ENCODE measurements at places on chromosomes 16 and 17.

- no peak for DNase-seq
Observed at GRCh38 chr17:46125831-46126230, 67.4 kb downstream of the KANSL1 start.

GRCh38 chr16:53041320-53042051 is 11.2 kb downstream of the CHD9NB start:
- no peak for DNase-seq

DNA sequence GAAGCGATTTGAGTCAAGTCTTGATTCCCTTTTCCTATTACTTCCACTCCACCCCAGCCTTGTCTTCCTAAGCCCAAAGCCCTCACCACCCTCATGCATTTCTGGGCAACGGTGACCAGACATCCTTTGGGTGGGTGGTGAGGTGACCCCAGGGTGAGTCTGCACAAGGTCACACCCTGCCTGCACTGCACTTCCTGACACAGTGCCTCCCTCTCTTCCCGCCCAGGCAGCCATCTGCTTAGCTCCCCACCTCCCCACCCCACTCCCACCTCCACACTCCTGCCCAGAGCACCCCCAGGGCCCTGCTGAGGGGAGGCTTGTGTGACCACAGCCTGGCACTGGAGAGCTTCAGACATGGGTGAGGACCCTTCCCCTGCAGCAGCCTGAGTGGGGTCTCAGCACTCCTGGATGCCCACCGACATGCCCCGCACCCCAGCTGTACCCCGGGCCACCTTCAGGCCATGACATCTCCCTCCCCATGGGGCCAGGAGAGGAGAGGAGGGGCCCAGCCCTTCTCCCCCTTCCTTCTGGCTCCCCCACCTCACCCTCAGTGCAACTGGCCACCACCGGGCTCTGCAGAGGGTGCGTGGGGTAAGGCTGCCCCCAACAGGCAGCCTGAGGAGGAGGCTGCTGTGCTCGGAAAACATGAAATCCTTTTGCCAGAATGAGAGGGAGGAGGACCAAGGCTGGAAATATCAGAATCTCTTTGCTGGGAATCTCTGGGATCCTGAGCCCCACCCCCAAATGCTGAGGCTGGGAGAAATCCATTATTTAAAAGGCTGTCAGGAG is 68.6 kb downstream of the CCT6B start:
- no peak for DNase-seq

DNA sequence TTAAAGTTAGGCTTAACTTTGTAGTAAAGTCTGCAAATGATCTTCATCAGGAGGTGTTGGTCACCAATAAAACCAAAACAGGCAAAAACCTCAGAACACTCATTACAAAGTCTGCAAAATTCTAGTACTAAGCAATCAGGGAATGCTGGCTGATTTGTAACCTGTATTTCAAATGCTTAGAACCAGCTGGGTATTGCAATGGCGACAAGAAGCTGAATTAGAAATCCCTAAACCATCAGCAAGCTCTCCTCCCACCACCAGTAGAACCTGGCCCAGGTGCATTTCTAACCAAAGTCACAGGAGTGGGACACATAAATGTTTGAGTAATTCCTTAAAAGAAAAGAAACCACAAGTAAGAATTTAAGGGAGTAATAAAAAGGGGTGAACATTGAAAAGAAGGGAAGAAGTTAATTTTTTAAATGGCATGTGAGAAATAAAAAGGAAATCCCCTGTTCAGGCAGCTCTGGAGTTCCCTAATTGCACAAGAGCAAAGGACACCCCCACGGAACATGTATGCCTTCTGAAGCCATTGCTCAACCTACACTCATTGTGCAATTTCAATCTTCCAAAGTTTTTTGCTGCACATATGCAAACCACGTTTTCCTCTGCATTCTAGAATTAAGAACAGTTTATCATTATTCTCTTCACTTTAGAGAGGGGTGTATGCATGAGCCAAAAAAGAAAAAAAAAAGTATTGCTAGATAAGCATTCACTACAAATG is 102.9 kb downstream of the HIC1 start:
- no peak for DNase-seq

Measured in effector memory CD8-positive, alpha-beta T cell (primary cell).